Adipocyte (in vitro differentiated cells): ENCODE measurements at places on chromosomes 7 and 10.

DNA sequence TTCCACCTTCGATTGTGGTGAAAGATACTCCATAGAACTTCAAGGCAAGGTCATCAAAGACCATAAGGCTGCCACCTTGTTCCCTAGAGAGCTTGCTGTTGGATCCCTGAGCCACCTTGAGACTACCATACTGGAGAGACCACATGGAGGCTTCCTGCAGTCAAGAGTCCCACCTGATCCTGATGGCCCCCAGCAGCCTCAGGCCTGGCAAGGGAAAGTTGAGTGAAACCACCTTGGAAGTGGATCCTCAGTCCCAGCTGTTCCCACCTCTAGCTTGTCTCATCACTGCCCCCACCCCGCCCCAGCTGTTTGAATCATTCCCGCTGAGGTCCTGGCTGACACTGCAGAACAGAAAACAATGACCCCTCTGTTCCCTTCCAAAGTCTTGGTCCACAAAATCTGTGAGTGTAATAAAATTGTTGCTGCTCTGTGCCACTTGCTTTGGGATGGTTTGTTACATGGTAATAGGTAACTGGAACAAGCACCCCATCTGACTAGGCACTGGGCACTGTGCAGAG is 32.0 kb downstream of the PRLHR start:
- DNase-seq = no peak

GRCh38 chr10:28942012-28942411 is 264.7 kb downstream of the BAMBI start:
- no peak for DNase-seq

GRCh38 chr10:4250587-4250887 is 465.5 kb upstream of the KLF6 start:
- no peak for DNase-seq

DNA sequence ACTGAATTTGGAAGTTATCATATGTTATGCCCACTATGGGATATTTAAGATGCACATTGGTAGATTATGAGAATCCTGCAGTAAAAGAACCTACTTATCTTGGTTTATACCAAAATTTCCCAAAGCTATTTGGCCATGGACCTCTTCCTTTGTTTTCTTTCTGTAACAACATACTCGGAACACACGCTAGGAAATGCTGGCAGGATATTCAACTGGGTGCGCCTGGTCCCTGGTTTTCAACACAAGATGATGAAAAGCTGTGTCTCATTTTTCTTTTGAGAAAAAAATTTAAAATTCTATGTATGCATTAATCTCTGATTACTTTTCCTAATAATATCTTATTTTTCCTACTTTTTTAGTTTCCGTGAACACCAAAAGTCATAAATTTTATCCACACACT is 128.5 kb upstream of the NRP1 start:
- no peak for DNase-seq

DNA sequence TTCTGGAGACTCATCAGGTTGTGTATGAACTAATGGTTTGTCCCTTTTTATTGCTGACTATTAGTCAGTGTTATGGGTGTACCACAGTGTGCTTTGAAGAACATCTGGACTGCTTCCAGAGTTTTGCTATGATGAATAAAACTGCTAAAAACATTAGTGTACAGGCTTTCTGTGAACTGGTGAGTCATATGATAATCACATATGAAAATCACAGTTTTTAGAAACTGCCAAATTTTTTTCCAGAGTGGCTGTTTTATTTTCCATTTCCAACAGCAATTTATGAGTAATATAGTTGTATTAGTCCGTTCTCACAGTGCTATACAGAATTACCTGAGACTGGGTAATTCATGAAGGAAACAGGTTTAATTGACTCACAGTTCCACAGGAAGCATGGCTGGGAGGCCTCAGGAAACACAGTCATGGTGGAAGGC is 281.2 kb upstream of the VSTM2A start:
- DNase-seq = no peak

- no peak for DNase-seq
These were observed 11.0 kb downstream of the TBC1D12 start for GRCh38 chr10:94413361-94413760.

DNA sequence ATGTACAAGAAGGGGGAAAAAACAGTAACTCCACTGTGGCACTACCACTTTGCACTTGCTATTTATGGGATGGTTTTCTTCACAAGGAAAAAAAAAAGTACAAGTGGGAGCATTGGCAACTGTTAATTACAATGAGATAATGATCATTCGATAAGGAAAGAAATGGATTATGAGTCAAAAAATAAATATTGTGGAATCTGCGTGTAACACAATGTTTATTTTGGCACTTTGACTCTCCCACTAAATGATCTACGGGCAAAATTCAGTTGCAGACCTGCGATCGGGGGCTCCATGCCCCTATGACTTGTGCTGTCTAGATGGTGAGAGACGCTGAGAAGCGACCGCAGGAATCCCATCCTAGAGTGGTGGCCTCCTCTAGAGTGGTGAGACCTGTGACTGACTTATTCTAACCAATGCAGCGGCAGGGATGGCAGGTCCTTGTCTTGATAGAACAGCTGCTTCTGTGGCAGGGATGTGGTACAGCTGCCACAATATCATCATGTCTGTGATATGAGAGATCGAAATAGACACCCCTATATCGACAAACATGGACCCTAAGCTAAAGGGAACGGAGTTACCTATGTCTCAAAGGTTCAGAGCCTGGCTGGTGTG is 345.0 kb upstream of the KLF6 start:
- no peak for DNase-seq
